ENCODE measurements at places on chromosomes 5 and 9.

GRCh38 chr9:92480986-92481633 lies 1.2 kb downstream of the ASPN start:
- no peak for DNase-seq

DNA sequence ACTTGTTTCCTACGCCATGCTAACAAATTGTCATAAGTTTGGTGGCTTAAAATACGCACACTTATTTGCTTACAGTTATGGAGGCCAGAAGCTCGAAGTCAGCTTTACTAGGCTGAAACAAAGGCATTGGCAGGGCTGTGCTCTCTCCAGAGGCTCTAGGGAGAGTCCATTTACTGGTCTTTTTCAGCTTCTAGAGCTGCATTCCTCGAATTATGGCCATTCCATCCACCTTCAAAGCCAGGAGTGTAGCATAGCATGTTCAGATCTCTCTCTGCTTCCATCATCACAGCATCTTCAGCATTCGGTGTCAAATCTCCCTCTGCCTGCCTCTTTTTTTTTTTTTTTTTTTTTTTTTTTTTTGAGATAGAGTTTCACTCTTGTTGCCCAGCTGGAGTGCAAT lies 670.2 kb downstream of the ACTL7B start:
- no peak for DNase-seq

GRCh38 chr9:38309324-38310195 lies 82.9 kb upstream of the ALDH1B1 start:
- no peak for DNase-seq

GRCh38 chr9:89880721-89881120 lies 275.9 kb downstream of the GADD45G start:
- DNase-seq: no peak

GRCh38 chr5:31937226-31937625 lies 236.9 kb downstream of the GOLPH3 start:
- DNase-seq: no peak

GRCh38 chr5:38756068-38756467 lies 89.7 kb upstream of the OSMR start:
- no peak for DNase-seq

DNA sequence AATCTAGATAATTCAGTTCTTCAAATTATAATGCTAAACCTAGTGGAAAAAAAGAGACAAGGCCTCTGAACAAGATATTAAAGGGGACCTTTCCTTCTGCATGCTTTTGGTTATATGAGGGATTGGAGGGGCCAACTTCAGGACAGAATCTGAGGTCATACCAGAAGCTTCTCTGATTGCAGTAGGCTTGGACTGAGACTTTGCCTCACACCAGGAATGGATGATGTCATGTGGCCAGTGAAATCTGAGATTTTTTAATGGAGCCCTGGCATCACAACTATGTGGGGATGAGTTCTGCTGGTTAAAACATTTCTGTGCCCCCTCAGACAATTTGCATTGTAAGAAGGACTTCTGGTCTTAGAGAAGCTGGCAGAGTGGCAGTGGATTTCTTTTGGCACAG lies 88.6 kb downstream of the ANGPTL2 start:
- no peak for DNase-seq

DNA sequence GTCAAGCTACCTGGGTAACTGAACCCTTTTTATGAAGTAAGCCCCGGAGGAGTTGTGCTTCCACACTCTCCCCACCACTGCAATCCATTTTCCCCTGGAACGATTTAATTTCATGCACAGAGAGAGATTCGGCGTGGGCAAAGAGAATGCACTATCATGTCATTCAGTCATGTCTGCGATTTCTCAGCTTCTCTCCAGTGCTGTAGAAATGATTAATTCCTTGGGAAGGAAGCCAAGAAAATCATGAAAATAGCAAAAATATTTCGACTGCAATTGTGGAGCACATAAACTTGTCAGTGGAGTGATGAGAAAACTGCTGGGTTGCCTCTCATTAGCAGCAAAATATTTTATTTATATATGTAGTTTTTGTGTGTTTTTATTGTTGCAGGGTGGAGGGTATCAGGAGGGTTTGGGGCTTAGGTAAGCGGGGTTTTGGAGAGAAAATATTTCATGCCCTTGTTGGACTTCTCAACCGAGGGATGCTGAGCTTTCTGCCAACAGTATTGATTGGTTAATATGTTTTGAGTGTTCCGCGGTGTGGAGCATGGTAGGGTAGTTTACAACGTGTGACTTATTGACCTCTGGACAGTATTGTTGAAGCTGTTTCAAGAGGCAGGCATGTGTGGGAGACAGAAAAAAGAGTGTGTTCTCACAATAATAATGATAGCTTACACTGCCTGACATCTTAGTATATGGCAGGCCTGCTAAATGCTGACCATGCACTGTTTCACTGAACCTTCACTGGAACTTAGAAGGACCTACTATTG lies 69.3 kb downstream of the SGCD start:
- DNase-seq: no peak

DNA sequence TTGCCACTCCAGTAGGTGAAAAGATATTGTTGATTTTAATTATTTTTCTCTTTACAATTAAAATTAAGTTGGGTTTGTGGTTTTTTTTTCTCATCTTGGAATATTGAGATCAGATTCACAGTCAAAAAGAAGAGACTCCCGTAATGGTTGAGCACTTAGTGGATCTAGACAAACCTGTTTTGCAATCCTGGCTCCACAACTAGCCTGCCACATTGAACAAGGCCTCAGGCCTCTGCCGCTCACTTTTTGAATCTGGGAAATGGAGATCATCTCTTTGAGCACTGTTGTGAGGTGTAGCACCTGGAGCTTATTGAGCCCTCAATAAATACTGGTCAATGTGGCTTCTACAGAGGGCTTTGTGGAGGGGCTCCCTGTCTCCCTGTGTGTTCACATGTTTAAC lies 37.1 kb upstream of the RARS1 start:
- no peak for DNase-seq

GRCh38 chr5:172162987-172163343 lies 25.1 kb downstream of the STK10 start:
- DNase-seq: no peak

DNA sequence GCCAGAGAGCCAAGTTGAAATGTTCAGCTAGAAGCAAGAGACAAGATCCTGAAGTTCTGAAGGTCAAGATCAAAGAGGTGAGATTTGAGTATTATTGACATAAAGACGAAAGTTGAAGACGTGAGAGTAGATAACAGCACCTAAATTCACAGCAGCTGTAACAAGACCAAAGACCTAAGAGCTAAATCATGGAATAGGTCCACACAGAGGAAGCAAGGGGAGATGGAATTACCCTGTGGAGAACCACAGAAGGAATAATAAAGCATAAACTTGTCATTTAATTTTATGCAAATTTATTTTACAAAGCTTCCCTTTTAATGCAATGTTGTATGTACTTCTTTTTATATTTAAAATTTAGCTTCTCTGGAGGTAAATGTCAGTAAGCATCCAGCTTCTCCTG lies 523.7 kb downstream of the NR2F1-AS1 start:
- DNase-seq: no peak

GRCh38 chr9:125447202-125447802 lies 185.7 kb downstream of the GAPVD1 start:
- DNase-seq: no peak

- DNase-seq: no peak
Measured at GRCh38 chr5:62314213-62314830, 8.3 kb downstream of the KIF2A start.

- DNase-seq: no peak
Measured at GRCh38 chr5:81819556-81820317, 68.8 kb upstream of the SSBP2 start.

DNA sequence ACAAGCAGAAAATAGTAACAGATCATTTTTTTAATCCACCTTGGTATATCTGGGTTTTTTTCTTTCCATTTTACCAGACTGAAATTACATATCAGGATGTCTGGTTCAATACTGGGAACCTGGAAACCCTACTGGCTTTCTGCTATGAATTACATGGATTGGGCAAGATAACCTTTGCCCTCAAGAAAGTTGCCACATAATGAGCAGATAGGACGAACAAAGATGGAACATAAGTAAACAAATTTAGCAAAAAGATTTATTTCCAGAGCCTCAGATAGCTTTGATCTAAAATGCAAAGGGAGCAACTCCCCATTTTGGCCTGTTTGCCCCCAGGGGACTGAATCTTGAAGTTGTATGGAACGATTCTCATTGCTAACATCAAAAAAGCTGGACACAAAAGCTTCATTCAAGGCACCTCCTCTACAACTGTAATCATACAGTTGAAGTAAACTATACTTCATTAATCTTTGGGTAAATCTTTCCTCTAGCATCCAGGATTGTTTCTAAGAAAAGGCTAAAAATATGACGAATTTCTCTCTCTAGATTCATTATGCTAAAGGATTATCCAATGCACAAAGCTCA lies 131.6 kb upstream of the PTGER4 start:
- DNase-seq: no peak

- DNase-seq: no peak
Measured at GRCh38 chr5:147441191-147441695, 68.6 kb downstream of the DPYSL3 start.

DNA sequence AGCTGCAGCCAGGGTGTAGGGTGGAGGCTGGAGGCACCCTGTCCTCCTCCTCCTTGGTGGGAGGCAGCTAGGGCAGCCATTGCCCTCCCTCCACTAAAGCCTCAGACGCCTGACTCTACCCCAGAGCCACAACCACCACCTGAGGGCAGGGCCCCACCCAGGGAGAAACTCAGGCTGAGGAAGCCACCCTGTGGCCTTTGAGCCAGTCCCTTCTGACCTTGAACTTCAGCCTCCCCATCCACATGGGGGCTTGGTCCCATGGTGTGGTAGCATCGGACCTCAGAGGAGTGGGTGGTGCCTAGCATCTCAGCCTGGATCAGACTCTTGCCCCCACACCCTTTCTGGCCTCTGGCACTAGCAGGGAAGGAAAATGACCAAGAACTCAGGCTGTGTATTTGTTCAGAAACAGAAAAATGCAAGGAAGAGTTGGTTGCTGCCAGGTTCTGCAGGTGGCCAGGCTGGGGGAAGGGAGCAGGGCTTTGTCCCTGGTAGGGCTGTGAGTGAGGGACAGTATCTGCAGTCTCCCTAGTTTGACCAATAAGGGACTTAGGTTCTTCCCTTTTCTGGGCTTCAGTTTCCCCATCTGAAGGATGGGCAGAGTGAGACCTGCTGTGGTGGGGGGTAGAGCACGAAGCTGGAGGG lies 3.2 kb downstream of the DAB2IP start:
- no peak for DNase-seq

GRCh38 chr5:150511578-150512367 lies 3.8 kb downstream of the NDST1 start:
- no peak for DNase-seq
